ENCODE measurements at places on chromosomes 16 and 17.
A peak's percentile ranks its signal among the peaks of the same experiment; 100 is the strongest.

DNA sequence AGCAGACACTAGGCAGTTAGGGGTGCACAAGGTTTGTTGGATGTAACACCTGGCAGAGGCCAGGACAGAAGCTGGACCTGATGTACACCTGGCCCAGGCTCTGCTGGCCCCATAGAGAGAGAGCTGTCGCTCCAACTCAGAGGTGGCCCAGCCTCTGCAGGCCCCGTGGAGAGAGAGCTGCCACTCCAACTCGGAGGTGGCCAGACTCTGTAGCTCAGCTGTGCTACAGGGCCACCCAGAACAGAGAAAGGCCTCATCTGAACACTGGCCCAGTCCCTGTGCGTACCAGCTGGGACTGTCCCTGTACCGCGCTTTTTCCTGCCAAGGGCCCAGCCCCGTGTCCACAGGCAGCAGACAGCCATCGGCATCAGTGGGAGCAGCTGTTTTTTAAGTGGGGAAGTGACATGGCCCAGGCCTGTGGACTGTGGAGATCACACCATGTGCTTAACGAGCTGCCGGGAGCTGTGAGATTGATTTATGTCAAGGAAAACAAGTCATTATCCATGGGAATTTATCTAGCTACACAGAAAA is 176.4 kb upstream of the CHMP6 start:
- no peak for DNase-seq

DNA sequence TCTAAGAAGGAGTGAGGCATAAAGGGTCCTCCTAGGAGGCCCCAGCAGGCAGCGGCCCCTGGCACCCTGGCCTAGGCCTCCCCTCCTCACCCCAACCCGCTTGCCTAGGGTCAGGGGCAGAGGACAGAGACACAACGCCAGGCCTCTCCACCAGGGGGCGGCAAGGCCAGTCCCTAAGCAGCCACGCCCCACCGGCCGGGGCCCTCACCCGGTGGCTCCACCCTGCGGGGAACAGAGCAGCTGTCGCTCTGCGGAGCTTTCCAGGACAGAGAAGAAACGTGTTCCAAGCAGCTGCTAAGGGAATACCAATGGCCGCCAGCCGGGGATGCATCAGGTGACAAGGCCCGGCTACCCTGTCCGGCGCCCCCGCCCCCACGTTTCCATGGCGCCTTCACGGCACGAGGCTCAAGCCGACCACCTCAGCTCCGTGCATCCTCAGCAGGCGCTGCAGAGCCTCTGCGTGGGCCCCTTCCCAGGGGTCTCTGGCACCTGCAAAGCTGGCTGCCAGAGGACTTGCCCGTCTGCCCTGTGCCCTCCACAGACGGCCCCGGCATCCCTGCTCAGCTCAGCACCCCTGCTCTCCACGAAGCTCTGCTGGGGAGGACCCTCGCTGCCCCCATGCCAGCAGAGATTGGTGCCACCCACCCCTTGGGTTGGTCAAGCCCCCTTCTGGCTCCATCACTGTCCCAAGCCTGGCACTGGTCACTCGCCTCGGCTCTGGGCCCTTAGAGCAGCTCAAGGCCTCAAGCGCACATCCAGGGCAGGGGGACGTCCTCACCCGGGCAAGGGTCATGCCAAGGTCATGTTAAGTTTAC is 5.6 kb downstream of the ZNF598 start:
- DNase-seq: peak; percentile 99

DNA sequence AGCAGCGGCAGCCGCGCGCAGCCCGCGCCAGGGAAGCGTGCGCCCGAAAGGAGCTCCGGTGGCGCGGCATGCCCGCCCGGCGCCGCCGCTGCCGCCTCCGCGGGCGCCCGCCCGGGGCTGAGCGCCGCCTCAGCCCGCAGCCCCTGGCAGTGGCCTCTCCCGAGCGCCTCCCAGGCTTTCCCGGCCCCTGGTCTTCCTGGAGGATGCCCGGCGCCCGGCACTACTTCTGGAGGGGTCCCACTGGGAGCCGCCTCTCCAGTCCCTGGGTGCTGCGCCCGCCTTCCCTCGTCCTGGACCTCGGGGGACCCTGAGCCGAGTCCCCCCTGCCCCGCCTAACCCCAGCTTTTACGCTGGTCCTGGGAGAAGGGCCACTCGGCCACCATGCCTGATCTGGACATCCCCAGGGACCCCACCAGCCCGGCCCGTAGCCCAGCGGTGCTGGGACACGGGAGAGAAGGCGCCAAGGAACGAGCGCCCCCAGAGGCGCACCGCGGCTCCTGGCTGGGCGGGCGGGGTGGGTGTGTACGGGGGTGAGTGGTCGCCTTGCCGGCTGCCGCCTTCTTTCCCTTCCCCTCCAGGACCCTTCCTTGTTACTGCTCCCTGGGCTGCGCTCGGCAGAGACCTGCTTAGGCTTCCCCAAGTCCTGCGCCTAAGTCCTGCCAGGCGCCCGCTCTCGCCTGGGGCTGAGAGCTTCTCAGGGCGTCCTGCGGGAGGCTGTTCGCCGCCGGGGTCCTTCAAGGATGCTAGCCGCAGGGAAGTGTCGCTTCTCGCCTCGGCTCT is 704 bp downstream of the ASIC2 start:
- DNase-seq: peak; percentile 73

DNA sequence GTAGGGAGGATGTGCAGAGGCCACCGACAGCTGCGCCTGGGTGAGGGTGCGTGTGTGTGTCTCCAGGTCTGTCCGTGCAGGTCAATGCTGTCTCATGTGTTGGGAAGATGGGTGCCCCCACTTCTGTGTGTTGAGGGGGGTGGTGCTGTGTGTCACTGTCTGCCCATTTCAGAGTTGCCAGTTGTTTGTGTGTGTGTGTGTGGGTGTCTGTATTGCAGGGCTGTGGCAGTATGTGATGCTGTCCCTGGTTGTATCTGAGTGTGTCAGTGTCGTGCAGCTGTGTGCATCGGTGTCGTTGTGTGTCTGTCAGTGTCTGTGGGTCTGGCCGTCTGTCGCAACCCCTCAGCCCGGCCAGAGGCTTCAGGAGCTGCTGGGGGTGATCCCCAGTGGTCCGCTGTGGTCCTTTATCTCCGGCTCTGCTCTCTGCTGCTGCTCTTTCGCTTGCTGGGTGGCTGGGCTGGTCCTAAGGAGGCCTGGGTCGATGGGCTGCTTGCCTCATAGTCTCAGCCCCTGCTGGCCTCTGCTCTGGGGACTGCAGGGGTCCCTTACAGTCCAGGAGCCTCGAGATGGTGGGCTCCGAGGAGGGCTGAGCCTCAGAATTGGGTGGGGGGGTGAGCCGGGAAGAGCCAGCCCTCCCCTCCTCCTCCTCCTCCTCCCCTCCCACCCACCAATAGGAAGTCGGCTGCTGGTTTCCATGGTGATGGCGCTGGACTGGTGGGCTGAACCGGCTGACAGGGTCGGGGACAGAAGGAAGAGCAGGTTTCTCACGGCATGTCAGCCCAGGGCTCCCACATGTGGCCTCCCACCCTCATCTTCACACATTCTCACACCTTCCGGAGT is at the start of gene TSPOAP1:
TSPOAP1 (minus strand) TSS at position 601 of the 840 bp plus-strand sequence. CDS start 875 bp downstream, outside the sequence.
- peak; percentile 72 for DNase-seq

DNA sequence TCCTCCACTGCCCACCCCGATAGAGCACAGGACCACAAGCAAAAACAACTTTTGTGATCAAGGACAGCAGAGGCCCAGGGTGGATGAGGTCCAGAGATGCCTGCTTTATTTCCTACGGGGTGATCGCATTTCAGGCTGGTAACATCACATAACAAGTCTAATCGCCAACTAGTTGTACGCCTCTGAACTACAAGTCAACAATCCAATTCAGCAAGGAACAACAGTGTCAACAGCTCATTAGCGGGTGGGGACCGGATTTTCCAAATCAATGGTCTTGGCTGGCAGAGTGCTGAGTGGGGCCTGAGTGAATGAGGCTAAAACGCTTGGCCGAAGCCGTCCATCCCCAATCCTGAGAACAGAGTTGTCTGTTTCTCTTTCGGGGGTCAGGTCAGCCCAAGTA is 17.1 kb downstream of the MRM3 start:
- DNase-seq: no peak

GRCh38 chr16:83004868-83005652 is 378.3 kb downstream of the CDH13 start:
- DNase-seq: peak; percentile 10

DNA sequence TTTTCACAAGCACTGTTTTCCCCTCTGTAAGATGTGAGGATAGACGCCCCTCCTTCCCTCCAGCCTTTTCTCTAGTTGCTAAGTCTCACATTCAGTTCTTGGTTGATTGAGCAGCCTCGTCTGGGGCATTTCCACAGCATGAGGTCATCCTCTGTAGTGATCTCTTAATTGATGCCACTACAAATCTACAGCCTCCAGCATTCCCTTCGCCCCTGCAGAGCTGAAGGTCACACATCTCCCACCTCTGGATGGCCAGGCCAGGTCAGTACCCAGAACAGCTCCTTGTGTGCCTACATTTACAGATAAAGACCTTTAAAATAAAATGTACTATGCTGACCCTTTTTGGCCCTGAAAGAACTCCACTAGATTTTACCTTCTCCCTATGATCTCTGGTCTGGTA is 32.5 kb upstream of the CDH11 start:
- DNase-seq: peak; percentile 50

- no peak for DNase-seq
Measured at GRCh38 chr17:75681289-75681688, 14.2 kb downstream of the SAP30BP start.

DNA sequence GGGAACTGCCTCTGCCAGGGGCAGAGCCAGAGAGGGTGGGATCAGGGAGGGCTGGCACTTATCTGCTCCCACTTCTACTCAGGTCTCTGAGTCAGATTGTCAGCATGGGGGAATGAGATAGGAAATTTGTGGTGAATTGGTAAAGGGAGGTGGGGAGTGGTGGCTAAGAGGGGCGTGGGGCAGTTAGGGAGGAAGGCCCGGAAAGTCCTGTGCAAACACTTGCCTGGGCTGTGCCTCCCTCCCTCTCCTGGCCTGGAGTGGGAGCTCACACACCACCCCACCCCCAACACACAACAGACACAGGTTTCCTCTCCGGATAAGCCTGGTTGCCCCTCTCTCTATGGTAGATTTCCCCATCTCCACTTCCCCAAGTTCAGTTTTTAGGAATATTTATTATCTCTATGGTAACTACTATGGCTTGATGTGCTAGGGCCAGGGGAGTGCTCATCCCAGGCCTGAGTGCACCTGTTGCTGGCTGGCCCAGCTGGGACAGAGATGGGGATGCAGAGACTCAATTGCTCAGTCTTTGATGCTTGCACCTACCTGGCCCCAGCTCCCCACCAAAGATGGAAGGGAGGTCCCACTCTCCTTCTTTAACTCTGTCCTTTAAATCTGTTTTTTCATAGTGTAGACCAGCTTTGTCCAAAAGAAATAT is 2.7 kb downstream of the SPNS2 start:
- DNase-seq: no peak

DNA sequence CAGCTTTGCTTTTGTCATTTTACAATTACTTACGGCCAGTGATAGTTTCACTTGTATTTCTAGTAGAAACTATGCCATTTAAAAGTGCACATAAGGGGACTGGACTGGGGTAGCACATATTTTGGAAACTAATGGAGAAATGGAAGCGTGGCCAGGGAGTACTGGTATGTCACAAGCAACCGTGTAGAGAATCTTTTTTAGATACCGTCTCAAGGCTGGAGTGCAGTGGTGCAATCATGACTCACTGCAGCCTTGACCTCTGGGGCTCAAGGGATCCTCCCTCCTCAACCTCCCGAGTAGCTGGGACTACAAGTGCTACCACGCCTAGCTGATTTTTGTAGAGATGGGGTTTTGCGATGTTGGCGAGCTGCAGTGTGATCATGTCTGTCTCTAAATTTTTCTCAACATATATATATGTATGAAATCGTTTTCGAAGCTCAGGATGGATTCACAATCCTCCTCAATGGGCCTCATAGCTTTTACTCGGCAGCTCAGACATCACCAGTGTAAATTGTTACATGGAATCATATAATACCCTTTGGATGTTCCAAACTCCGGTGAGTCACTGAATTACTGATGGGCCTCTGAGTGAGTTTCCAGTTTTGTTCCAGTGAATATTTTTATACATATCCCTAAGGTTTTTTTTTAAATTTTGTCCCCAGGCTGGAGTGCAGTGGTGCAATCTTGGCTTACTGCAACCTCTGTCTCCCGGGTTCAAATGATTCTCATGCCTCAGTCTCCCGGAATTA is 51.7 kb downstream of the ZNF778 start:
- DNase-seq: no peak
